ENCODE measurements at places on chromosomes 7 and 10.
A peak's percentile ranks its signal among the peaks of the same experiment; 100 is the strongest.

GRCh38 chr10:60644436-60645130, 133.7 kb upstream of the CDK1 start:
- no peak for DNase-seq

DNA sequence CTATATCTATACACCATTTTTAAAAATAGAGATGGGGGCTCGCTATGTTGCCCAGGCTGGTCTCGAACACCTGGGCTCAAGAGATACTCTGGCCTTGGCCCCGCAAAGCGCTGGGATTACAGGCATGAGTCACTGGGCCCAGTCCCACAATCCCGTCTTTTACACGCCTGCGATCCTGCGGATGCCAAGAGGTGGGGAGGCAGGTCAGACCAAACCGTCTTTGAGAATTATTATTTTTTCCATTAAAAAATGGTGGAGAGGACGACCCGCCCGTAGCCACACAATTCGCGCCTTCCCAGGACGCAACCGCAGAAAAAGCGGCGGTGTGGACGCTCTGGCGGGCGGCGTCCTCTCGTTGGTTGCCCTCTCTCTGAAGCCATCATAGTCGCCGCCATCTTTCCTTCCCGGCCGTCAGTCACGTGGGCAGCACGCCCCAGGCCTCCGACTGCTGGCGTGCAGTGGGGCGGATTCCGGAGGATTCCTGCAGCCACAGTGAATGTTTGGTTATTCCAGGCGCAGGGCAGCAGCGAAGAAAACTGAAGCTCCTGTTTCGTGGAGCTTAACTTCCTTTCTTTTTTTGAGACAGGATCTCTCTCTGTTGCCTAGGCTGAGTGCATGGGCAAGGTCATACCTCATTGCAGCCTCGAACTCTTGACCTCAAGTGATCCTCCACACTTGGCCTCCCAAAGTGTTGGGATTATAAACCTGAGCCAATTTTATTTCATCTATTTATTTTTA, 9.9 kb upstream of the EPHB4 start:
- peak; percentile 61 for DNase-seq

DNA sequence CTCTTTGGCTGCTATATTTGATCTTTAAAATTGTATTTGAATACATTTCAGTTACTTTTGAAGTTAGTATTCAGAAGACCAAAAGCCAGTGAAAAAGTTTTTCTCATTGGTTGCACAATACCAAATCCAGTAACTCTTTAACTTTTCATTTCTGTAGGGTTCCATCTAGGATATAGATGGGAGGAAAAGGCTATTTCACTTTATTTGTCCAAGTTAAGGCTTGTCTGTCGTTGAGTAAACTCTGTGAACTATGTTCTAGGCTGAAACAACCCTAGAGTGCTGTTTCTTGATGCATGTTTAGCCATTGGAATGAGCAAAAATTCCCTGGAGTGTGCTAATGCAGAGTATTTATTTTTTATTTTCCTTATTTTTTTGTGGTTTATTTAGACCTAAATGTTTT, 834.7 kb upstream of the KCND2 start:
- DNase-seq, result no peak

DNA sequence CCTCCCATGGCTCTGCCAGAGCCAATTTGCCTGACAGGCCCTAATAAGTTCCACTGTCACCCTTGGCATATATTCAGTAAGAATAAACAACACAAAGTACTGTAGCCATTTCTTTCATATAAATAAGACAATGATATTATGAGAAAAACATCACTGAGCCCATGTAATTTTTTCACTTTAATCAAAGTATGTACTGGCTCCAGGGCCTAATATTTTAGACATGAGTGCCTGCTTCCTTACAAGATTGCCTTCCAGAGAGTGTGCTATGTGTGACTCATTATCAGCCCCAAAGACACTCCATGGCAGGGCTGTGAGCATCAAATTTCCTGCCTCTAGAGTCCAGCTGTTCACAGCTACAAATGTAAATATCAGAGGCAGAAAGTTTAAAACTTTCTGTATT, 297.6 kb downstream of the LHFPL3 start:
- no peak for DNase-seq

GRCh38 chr10:103786020-103786419, 69.4 kb downstream of the SH3PXD2A start:
- DNase-seq, result no peak

- DNase-seq, result no peak
Measured at GRCh38 chr10:20303453-20304152, 487.4 kb downstream of the PLXDC2 start.

DNA sequence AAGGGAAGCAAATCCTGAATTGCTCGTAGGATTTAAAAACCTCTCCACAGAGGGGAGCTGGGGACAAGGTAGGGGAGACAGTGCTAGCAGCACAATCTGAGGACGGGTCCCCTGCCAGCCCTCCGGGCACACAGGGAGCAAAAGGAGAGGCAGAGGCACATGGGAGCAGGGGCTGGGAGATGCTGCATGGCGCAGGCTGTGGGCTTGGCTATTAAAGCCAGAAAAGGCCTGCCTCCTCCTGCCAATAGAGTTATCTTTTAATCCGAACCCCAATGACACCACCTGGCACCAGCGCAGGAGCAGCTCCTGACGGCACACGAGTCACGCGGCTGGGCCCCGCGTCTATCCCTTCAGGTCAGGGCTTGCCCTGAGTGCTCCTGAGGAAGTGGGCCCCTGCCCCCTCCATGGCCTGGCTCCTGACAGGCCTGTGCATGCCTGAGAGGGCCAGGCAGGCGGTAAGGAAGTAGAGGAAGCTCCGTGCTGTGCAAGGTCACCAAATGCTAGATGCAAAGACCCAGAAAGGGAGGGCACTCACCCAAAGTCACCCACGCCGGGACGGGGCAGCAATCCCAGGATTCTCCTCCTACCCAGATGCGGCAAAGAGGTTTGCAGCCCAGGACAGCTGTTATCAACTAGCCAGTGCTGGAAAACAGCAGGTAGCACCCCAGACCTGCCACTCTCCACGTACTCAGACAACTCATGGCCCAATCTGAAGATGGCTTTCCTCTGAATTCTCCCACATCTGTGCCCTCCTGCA, 28.1 kb downstream of the DLG5 start:
- no peak for DNase-seq

DNA sequence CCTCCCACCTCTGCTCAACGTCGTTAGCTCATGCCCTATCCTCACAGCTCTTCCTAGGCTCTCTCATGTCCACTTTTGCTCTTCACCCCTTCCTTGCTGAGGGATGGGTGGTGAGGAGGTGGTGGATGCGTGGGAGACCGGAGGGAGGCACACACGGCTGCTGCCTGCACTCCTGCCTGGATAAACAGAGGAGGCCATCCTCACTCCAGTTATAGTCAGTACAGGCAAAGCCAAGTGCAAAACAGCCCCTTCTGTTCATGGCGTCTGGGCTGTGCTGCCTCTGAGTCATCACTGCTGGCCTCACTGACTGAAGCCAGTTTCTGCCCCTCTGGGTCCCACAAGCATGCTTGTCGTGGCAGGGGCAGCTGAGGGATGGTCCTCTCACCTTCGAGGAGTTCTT, 31.9 kb upstream of the LRRC4 start:
- DNase-seq, result no peak

GRCh38 chr10:59678884-59679301, 30.8 kb downstream of the SLC16A9 start:
- DNase-seq, result no peak

- no peak for DNase-seq
Measured at GRCh38 chr7:32289651-32290414, 200.3 kb downstream of the LSM5 start.

DNA sequence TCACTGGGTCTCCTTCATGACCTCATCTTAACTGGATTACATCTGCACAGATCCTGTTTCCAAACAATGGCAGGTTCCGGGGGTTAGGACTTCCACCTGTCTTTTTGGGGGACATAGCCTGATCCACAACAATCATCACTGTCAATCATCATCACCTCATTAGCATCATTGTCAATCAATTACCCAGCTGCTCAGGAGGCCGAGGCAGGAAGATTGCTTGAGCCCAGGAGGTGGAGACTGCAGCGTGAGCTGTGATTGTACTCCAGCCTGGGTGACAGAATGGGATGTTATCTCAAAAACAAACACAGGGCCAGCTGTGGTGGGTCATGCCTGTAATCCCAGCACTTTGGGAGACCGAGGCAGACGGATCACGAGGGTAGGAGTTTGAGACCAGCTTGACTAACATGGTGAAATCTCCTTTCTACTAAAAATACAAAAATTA, 18.7 kb downstream of the AMZ1 start:
- no peak for DNase-seq

- no peak for DNase-seq
Measured at GRCh38 chr10:130790339-130790738, 521.2 kb downstream of the TCERG1L start.

GRCh38 chr7:88205179-88205578, 14.7 kb downstream of the SRI start:
- no peak for DNase-seq

DNA sequence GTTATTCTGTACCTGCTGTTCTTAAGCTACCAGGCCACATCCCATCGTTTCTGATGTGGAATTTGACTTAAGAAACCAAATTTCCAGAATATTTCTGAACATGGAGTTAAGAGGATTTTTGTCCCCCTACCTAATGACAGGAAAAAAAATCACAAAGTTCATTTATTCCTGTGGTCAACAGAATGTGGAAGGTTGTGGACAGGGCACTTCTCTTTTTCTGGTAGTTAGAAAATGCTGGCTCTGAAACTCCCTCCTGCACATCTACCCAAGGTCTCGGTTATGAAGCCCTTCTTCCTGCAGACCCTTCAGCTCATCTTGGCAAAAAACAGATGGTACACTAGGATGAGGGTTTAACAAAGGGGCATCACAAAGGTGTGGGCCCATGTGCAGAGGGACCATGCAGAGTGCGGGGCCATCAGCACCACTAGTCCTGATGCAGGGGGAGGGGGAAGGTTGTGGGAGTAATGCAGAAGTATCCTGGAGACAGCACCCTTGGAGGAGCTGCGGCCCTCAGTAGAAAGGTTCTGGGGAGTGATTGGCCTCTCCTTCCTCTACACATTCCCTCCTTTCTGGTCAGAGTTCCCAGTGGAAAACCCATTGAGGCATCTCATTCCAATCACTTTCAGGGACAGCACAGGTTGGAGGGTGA, 9.8 kb downstream of the ALOX5 start:
- DNase-seq, result no peak

- DNase-seq, result no peak
Measured at GRCh38 chr7:4699841-4700240, 17.7 kb downstream of the FOXK1 start.

Data from stimulated activated CD8-positive, alpha-beta memory T cell treated with anti-CD3 and anti-CD28 coated beads, Interleukin-2, amount 100 ng/mL, for 1 hour (primary cell).